H1 (cell line): ENCODE measurements at places on chromosomes 5 and 9. TPM values are rescaled to one million over a fixed set of nuclear protein-coding genes. Genes with fewer than 3 reads are reported as not detected.

Gene GPR150
- not detected in 2 replicates for total RNA-seq

Gene ZNF300
- total RNA-seq: 15.2 and 15.8 TPM in 2 replicates

GRCh38 chr9:135746565-135746964 lies 44.6 kb downstream of the KCNT1 start:
- no peak for DNase-seq
- H3K27me3 ChIP-seq: no peaks in the 10 kb centered on the region
- no peaks in the 10 kb centered on the region for H3K36me3 ChIP-seq
- H3K4me1 ChIP-seq: no peaks in the 10 kb centered on the region

DNA sequence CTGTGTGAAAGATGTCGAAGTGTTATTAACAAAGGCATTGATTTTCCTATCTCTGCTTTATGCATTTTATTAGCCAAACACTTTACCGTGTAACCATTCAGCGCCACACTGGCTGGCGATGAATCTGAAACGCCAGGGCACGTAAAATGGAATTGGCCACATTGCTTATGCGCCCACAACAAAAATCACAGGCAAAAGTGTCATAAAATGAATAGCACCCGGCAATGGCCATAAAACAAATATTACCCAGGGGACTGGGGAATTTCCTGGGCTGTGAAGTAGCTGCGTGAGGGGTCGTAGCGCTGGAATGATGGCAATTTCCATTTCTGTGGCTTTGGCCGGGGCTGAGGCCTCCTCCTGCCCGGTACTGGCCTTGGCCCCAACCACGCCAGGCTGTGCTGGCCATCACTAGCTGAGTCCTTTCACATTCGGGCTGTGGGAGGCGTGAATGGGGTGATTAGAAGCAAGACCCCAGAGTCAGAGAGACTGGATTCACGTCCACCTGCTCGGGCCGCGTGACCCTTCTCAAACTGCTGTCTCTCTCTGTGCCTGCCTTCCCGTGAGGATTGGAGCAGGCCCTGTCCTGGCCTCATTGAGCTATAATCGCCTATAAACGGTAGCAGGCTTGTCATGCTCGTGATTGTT lies 254.5 kb downstream of the PBX3 start:
- no peak for DNase-seq
- H3K27me3 ChIP-seq: no peaks in the 10 kb centered on the region
- H3K4me3 ChIP-seq: no peak overlapping the region

Gene IL3
- total RNA-seq: not detected in 2 replicates

DNA sequence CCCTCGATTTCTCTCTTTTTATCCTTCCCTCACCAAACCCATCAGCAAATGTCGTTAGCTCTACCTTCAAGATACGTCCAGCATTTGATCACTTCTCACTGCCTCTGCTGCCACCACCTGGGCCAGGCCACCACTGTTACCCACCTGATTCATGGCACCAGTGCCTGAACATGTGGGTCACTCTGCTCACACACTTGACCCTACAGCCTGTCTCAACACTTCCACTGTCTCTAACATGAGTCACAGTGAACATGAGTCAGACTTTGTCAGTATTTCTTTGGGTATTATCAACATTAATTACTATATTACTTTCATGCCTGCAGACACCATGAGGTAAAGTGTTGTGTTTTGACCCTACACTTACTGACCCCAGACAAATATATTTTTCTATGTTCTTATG lies 19.6 kb downstream of the SLC24A2 start:
- H3K4me1 ChIP-seq: no peaks in the 10 kb centered on the region
- no peaks in the 10 kb centered on the region for H3K36me3 ChIP-seq
- H3K27me3 ChIP-seq: no peaks in the 10 kb centered on the region
- H3K4me3 ChIP-seq: no peak overlapping the region
- H3K27ac ChIP-seq: no peak overlapping the region
